Stimulated activated CD4-positive, alpha-beta T cell treated with anti-CD3 and anti-CD28 coated beads, TNF-alpha, amount 100 ng/mL, for 48 hours (primary cell): ENCODE measurements at places on chromosomes 4 and X.
A peak's percentile ranks its signal among the peaks of the same experiment; 100 is the strongest.

GRCh38 chr4:188400451-188400850 lies 261.2 kb downstream of the TRIML1 start:
- DNase-seq: no peak

- DNase-seq: no peak
Measured at GRCh38 chr4:18366892-18367291, 345.3 kb upstream of the LCORL start.

DNA sequence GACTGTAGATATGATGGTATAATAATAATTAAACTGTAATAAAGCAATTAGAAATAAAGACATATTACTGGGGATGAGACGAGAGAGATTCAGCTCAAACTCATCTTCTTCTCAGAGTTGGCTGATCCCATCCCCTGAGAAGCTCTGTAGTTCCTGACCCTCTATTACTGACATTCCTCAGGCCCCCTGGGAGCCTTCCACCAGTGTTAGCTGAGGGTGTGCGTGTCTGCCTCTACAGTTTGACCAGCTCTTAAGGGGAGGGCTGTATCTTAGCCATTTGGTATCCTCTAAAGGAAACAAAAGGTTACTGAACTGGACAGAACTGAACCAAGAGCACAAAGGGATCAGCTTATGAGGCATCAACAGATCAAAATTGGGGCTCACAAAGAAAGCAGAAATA lies 11.2 kb downstream of the FHDC1 start:
- no peak for DNase-seq

DNA sequence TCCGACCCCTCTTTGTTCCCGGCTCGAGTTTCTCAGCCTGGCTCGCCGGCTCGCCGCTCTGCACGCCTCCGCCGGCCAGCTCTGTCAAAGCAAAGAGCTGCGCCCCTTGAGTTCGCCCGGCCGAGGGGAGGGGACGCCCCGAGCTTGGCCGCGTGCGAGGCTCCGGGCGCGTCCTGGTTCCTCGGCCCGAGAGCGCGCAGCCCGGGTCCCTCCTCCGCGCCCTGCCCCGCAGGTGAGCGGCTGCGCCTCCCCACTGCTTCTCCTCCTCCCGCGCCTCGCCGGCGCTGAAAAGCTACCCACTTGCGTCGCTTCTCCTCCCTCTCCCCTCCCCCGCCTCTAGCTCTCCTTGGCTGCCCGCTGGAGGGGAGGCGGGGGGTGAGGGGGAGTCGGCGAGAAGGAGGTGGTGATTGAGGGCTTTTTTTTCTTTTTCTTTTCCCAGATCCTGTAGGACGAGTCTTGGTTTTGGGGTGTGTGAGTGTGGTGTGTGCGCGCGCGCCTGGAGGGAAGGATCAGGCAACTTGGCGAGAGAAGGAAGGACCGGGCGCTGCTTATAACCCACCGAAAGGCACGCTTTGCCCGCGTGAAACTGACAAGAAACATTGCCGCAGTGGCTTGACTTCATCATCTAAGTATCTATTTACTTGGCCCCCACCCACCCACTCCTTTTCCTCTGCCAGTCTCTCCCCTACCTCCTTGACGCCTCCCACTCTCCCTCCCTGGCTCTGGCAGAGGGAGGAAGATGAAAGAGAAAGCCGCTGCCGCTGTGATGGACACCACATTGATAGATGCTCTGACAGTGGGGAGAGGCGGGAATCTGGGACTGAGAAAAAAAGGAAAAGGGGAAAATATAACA lies at the start of gene LEF1:
LEF1 (minus strand) TSS at position 262 of the 853 bp plus-strand sequence. CDS start 1,165 bp downstream, outside the sequence.
- peak; percentile 58 for DNase-seq

- DNase-seq: no peak
Measured at GRCh38 chr4:159239629-159240028, 136.8 kb downstream of the RAPGEF2 start.

- DNase-seq: no peak
Measured at GRCh38 chr4:88441696-88442095, 15.2 kb upstream of the HERC5 start.

- DNase-seq: no peak
Measured at GRCh38 chr4:86398187-86398586, 38.3 kb upstream of the MAPK10 start.

DNA sequence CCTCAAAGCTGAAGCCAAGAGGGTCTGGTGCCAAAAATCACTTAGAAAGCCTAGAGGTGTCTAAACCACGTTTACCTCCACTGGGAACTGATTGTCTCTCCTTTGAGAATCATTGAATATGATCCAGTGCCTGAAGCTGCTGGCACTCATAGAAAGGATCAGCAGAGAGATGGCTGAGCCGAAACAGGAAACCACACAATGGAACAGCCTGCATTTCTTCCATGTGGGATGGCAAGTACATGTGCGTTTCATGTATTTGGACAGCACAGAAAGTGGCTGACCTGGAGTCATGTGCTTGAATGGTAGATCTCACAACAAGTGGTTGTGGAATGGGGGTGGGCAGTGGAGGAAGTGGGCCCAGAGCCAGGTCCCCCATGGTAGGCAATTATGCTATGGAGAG lies 533.7 kb downstream of the INPP4B start:
- no peak for DNase-seq

GRCh38 chrX:50812995-50813842 lies 775 bp downstream of the SHROOM4 start:
- DNase-seq: no peak

DNA sequence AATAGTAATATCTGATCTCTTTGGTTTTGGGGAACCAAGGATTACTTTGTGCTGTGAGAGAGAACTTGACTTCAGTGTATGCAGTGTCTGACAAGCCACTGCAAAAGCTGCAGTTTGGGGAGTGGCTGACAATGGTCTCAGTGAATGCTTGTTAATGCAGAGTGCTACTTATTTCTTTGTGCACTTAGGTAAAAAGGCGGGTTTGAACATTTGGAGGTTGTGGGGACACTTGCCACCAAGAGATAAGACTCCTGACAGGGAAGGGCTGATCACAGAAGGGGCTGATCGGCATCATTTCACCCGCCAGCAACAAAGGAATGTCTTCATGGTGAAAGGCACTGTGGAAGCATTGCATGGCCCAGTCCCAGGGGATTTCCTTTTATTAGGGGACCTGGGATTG lies 28.6 kb upstream of the USP46 start:
- no peak for DNase-seq

DNA sequence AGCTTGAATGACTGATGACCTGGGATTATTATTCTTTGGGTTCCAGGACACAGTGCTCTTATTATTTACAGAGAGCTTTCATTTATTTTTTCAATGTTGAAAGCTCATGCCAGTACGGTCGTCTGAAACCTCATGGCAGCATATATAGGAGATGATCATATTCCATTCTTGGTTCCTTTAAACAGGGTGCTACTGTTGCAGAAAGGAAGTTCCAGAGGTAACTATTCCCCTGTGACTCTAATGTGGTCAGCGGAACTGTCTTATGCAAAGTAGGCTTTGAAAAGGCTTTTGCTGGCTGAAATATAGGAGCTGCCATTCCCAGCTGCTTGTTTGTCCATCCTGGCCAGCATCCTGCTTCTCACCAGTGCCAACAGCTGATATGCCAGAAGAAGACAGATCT lies 208.3 kb upstream of the LEF1 start:
- no peak for DNase-seq

GRCh38 chr4:40684404-40684803 lies 54.7 kb upstream of the RBM47 start:
- DNase-seq: no peak

- no peak for DNase-seq
Measured at GRCh38 chr4:140906993-140907962, 151.1 kb upstream of the TBC1D9 start.

DNA sequence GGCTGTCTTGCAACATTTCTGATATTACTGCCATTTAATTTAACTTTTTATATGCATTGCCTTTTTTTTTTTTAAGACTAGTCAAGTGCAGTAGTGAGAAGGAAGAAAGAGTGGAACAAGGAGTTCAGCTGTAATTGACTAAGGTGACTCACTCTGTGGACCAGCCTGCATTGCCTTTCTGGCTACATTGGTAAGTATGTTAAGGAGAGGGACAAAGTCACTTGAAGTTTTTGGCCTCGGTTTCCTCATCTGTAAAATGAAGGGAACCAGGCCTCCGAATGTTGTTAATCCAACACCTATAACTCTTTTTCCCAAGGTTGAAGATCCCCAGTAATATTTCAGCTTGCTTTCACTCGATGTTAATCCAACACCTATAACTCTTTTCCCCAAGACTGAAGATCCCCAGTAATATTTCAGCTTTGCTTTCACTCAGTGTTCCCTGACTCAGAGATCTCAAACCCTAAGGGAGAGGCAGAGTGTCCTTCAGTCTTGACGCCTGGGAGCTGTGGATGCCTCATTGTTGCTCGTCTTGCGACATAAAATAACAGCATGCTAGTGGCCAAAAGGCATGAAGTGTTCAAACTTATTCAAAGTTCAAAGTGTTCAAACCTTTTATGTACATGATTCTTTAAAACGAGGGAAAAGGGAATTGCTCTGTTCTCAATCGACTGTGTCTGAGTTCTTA lies 102.0 kb downstream of the SORBS2 start:
- no peak for DNase-seq

DNA sequence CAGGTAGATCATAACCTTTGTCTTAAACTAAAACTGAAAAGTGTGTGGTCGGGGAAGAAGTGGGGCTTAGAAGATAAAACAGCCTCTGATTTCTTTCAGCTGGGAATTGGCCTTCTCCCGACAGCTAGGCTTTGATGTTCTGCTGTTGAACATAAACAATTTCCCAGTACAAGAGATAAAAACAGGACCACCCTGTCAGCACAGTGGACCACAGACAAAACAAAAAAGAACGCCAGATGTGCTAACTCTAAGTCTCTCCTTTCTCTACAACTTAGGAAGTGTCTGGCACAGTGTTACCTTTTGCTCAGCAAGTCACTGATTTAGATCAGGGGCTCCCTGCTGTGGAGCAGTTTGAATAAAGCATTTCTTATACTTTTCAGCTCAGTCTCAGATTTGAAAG lies 87.5 kb upstream of the UXT start:
- no peak for DNase-seq

DNA sequence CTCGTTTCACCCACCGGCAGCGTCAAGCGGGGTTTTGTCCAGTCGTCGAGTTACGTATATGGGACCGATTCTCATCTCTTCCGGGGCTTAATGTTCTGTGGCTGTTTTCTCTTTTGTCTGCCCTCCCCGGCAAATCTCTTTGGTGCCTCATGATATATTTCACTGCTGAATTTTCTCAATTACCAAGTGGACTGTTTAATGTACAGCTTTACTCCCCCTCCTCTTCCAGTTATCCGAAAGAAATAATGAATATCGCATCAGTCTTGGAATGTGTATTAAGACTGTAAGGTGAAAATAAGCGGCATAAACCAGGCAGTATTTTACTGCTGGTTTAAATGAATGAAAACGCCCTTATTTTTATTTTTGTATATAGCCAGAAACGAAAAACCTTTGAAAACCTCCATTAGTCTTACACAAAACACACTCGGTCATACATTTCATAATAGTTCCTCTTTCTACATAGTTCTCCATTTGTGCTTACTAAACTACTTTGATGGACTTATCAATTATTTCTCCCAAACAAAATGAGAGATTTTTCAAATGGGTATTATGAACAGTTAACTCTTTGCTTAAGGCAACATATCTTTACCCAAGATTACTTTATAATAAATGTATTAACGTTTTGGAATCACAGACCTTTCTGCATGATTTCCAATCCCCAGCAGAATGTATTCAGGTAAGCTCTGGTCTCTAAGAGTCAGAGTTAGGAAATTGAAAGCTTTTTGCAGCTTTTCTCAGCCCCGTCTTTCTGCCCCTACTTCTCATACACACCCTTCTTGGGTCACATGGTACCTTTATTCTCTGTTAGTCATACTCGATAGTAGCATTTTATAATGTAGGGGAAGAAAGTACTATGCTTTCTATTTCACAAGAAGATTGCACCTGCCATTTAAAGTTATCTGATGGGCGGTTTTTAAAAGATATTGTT lies 979 bp downstream of the RP2 start:
- peak; percentile 1 for DNase-seq

DNA sequence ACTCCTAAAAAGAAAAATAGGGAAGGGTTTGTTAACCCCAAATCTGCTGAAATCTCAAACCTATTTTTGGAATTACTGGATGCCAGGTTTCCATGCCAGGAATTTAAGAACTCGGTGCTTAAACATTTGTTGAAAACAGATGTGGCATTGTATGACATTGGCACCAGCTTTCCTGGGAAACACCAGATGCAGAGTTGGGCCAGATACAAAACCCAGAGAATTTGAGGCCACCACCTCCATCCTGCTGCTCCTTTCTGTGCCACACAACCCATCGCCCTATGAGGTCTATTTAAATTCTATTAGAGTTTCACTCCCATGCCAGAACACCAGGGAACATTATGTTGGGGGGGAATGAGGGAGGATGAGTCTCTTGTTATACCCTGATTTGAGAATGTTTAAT lies 71.7 kb downstream of the ARAP2 start:
- DNase-seq: no peak

DNA sequence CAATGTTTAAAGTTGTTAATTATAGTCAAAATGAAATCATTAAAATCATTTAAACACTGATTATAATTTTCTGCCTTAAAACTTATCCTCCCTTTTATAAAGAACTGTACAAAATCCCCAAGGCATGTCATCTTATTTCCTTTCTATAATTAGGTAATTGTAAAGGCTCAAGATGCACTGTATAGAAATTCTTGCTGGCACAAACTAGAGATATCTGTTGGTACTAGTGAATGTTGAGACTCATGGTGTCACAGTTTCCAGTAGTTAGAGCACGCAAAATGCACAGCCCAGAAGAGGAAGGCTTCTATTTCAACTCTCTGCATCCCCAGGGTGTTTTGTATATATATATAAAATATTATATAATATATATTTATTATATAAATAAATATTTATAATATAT lies 22.7 kb upstream of the PLA2G12A start:
- no peak for DNase-seq

GRCh38 chr4:52873861-52874343 lies 11.8 kb downstream of the RASL11B start:
- DNase-seq: no peak

DNA sequence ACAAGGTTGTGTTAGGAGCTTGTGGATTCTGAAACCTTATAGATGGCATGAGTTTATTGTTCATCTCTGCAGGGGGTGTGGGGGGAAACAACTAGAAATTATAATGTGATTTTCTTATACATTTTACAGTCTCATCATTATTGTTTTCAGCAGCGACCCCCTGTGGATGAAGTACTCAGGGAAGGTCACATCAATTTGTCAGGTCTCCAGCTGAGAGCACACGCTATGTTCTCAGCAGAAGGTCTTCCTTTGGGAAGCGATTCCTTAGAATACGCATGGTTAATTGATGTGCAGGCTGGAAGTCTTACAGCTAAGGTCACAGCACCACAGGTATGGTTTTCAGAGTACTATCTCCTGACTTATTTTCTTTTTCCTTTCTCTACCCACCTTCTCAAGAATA lies 72.2 kb downstream of the BLTP1 start:
- no peak for DNase-seq

DNA sequence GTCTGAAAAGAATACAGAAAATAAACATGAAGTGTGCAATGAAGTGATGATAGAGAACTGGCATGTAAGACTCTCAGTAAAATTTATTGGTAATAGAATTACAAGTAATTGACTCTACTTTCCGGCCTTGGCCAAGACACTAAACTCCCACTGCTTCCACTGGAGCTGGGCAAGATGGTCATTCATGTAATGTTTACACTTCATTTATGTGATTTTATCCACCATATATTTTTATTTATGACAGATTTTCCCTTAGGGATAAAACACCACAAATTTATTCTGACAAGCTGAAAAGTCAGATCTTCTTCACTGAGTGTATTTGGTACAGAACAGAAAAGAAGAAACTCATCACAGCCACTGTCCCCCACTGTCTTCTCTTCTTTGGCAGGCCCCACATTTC lies 191.9 kb downstream of the SLC39A8 start:
- no peak for DNase-seq
